ENCODE measurements at places on chromosomes 5 and 9. TPM values are rescaled to one million over a fixed set of nuclear protein-coding genes. Genes with fewer than 3 reads are reported as not detected.

C7 gene
- total RNA-seq: not detected

DNA sequence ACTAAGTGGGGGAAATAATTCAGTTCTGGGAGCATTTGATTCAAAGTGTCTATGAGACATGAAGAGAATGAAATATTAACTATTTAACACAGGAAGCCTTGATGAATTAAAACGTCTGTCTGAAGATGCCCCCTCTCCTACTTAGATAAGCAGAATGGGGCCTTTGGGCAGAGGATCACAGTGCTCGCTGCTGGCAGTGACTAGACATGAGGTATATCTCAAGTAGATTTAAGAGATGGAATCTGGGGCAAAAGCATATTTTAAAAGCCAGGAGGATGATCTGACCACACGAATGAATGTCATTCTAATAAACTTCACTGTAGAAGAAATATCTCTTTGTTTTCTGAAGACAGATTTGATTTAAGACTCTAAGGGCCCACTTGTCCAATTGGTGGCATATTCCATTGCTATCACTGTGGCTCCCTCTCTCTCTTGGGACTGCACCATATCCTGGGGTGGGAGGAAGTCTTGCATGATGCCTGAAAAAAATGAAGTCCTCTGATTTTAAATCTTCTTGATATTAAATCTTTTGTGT lies 254.0 kb downstream of the MAN2A1 start:
- no peak for DNase-seq

- DNase-seq: no peak
Measured at GRCh38 chr5:17832949-17833745, 198.9 kb downstream of the TAF11L14 start.

- DNase-seq: no peak
Measured at GRCh38 chr5:129460936-129461710, 1.0 kb downstream of the ADAMTS19 start.

DNA sequence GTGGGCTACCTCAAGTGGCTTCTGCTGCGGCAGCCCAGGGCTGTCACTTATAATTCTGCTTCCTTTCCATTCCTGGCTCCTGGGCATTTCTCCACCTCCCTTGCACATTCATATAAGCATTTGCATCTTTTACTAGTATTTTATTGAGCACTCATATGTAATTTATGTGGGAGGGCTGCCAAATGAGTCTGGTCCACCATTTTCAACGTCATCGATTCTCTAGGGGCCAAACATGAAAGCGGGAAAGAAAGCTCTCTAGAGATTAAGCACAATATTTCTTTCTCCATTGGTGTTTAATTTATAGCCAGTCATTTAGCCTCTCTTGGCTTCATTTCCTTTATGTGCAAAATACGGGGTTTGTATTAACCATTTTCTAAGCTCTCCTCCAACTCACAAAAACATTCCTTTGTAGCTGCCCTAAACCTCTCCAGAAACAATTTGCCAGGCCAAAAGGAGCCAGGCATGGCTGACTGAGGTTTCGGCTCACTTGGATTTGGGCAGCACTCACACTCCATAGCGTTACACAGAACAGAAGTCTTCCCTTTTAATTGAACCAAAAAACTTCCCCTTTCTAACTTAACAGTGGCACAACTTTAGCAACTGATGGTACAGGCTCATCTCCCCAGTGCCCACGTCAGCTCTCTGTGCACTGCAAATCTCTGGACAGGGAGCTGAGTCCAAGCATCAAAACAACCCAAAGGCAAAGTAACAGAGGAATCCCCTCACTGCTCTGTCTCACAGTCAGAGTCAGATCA lies 183.5 kb downstream of the ROR2 start:
- no peak for DNase-seq

- DNase-seq: no peak
Measured at GRCh38 chr5:149238540-149238939, 33.1 kb upstream of the AFAP1L1 start.

- no peak for DNase-seq
Measured at GRCh38 chr9:127741831-127742434, 6.8 kb upstream of the TOR2A start.

- DNase-seq: no peak
Measured at GRCh38 chr5:452978-453710, 10.2 kb downstream of the EXOC3 start.

Data from activated T-helper 2 cell treated with anti-CD3 and anti-CD28 coated beads, Interferon-gamma antibody, Interleukin-2, Interleukin-4, amounts not matched to agents 10 μg/mL and 5 μg/mL and 100 μg/mL, durations not matched to agents 14 hours and 24 hours and 36 hours (primary cell).